ENCODE measurements at places on chromosomes 11 and 22.

GRCh38 chr11:119614222-119615002, 114.6 kb downstream of the NECTIN1 start:
- DNase-seq = no peak

DNA sequence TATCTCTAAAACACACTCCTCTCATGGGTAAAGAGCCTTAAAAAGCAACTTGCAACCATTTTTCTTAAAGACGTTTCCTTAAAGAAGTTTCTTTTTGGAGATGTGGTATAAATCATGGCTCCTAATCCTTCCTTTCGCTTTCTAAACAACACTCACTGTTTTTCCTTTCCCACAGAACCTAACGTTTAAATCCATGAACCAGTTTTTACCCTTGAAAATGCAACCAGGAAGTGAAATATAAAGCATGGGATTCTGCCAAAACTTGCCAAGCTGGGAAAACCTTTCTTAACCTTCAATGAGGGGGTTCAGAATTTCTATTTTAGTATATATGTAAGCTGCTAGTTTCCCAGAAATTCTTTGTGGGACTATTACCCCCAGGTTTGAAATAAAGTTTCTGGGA, 8.6 kb downstream of the PLEKHA7 start:
- no peak for DNase-seq

DNA sequence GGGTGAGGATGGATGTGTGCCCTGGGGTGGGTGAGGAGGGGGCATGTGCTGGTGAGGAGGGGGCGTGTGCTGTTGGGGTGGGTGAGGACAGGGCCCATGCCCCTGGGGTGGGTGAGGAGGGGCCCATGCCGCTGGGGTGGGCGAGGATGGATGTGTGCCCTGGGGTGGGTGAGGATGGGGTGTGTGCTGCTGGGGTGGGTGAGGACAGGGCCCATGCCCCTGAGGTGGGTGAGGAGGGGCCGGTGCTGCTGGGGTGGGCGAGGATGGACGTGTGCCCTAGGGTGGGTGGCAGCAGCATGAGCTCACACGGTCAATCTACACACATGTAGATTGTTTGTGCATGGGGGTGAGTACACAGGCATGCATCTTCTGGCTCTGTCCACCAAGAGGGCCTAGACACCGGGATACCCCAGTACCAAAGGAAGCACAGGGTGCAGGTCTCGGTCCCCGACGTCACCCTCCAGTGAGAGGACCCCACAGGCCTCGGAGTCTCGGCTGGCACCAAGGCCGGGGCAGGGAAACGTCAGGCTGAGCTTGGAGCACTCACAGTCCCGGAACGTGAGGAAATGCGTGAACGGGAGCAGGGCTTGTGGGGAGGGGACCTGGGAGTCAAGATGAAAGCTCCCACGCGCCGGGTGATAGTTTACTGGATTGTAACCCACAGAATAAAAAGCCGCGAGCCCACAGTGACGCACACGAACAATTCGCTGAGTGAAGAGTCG, 37.4 kb upstream of the TOLLIP start:
- DNase-seq = no peak

GRCh38 chr11:96061069-96061468, 137.2 kb upstream of the MTMR2 start:
- DNase-seq = no peak

DNA sequence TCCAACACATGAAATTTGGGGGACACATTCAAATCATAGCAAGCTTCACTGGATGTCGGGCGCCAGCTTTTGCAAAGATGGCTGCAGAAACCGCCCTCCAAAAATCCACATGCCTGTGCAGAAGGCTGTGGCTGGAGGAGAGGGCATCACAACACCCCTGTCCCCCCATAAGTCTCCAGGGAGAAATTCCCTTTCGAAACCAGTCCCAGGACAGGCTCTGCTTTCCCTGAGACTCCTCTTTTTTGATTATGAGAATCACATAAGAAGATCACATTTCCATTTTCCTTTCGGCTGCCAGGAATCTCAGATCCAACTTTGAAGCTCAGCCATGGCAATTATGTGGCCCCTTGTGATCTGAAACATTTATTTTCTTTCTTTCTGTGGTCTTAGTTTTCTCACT, 9.7 kb downstream of the LIF start:
- DNase-seq = no peak

GRCh38 chr22:38504731-38505540, 1.2 kb downstream of the DDX17 start:
- DNase-seq = peak; percentile 24

DNA sequence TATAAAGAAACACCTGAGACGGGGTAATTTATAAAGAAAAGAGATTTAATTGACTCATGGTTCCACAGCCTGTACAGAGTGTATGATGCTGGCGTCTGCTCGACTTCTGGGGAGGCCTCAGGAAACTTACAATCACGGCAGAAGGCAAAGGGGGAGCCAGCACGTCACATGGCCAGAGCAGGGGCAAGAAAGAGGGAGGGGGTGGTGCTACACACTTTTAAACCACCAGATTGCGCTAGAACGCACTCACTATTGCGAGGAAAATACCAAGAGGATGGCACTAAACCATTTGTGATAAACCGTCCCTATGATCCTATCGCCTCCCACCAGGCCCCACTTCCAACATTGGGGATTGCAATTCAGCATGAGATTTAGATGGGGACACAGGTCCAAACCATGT, 79.7 kb upstream of the CARD18 start:
- no peak for DNase-seq

DNA sequence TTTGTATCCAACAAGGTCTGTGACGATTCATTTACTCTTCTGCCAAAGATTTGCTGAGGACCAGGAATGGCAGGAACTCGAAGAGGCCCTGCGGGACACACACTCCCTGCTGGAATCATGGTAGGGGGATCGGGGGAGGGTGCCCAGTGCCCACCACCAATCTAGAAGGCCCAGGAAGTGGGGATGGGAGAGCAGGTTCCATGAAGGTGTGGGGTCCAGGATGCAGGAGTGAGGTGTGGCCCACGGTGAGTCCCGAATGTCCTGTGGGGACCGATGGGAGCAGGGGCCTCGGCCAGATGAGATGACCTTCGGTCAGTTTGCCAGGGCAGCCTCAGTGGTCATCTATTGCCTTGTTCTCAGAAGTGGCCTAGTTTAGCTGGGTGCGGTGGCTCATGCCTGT, 492.7 kb downstream of the BRD1 start:
- DNase-seq = no peak

- DNase-seq = no peak
These were observed 92.8 kb upstream of the OR9G4 start for GRCh38 chr11:56841210-56841810.

- DNase-seq = peak; percentile 79
These were observed 800 bp downstream of the KCTD21 start for GRCh38 chr11:78187366-78188285.

GRCh38 chr11:92045301-92045700, 179.3 kb upstream of the FAT3 start:
- DNase-seq = no peak

DNA sequence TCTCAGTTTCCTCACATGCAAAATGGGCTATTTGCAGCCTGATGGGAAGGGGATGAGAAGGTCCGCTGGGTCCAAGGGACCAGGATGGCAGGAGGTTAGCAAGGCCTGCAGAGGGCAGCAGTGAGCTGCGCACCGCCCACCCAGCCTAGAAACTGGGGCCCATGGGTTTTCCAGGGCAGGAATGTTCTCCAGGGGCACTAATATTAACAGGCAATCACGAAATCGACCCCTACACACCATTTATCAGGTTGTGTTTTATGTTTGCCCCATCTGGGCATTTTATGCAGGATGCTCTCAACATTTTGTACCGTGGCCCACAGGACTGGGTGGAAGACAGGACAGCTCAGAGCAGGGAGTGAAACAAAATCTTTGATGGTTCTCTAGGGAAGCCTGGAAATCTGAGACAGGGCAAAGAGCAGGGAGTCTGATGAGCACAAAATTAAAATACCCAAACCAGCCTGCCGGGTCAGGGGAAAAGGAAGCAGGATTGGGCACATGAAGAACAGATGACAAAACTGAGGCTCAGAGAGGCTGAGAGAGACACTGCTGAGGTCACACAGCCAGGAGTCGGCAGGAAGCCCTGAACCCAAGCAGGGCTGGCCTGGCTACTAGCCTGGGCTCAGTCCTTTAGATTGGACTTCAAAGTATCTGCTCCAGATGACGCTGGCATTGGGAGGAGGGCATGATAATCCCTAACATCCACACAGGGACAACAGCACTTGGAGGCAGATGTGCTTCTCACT, 1.6 kb upstream of the BCR start:
- peak; percentile 38 for DNase-seq

GRCh38 chr11:47950396-47950795, 30.0 kb upstream of the PTPRJ start:
- DNase-seq = peak; percentile 58

DNA sequence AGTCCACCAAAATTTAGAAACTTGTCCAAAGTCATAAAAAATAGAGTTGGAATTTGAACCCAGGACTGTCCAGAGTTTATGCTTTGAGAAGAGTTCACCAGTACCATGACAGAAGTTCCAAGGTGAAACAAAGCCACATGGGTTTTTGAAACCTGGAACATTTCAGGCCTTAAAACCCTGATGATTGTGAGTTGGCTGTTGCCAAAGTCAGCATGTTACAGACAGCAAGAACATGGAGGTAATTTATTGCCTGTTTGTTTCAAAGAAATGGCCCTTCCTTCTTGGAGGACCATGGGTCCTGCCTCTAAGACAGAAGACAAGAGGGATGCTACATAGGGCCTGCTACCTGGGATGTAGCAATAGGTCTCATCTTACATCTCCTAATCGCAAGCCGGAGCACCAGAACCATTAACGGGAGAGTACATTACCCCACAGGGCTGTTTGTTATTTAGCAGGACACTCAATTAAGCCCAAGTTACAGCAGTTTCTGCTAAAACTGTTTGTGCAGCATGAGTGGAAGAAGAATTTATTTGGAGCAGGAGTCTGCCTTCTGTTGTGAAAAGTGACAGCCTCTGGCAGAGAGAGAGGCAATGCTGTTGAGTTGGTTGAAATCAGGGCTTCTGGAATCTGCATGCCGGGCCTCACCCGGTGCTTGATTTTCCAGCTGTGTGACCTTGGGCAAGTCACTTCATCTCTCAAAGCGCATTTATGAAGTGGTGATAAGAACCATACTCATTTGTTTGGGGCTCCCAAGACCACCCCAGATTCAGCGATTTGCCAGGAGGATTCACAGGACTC, 136.2 kb downstream of the LDLRAD3 start:
- DNase-seq = no peak

GRCh38 chr11:128669506-128670270, 24.2 kb upstream of the FLI1 start:
- DNase-seq = no peak

DNA sequence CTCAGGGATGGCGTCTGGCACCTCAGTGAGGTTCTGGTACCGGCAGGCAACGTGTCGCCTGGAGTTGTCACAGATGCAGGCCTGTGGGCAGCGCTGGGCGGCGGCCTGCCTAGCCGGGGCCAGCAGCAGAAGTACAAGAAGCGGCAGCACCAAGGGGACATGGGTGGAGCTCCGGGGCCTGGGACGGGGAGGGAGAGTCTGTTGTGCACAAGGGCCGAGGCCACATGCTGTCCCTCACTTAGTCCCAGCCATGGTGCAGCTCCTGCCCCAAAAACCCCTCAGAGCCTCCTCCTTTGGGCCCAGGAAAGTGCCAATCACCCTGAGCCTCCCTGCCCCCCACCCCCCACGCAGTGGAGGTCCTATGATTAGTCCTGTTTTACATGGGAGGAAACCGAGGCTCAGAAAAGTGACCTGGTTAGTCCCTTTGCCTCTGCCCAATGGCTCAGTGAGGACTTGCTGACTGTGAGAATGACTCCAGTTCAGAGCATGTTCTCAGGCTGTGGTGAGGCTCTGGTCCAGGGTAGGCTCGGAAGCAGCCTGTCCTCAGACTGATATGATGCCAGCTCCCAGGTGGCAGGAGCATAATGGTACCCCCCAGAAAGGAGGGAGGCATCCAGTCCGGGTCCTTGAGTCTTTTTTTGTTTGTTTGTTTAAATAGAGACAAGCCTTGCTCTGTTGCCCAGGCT, 1.1 kb downstream of the CHADL start:
- no peak for DNase-seq

DNA sequence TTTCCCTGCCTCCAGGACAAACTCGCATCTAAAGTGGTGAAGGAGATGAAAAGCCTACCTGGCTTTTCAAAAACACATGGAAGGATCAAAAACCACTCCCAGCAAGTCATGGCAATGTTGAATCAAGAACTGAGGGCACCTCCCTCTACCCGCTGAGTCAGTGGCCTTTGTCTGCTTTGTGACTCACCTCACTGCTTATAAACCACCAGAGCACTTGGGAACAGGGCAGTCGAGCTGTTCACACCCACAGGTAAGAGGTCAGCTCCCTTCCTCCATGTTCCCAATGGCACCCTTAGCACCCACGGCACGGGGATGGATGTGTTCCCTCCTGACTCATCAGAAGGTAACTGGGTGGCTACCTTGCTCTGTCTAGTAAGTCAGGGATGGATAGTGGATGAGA, 21.7 kb downstream of the TENM4 start:
- no peak for DNase-seq

GRCh38 chr11:103450241-103450640, 341.0 kb downstream of the DYNC2H1 start:
- DNase-seq = no peak

DNA sequence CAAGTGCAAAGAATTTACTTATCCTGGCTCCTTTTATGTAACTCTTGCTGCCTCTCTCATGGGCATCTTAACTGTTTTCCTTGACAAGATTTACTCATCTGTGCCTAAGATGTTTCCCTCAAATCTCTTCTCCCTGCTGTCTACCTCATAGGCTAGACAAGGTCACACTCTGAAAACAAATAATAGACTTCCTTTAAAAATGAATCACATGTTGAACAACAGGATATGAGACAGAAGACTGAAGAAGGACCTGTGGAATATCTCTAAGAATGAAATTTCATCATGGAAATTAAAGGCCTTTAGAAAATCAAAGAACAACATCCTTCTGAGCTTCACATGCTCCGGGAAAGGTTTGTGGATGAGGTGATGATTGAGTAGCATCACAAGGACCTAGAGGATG, 6.0 kb upstream of the SCGB2A2 start:
- no peak for DNase-seq

GRCh38 chr11:95132956-95133355, 43.3 kb downstream of the ENDOD1 start:
- no peak for DNase-seq

- no peak for DNase-seq
These were observed 106.6 kb downstream of the EMSY start for GRCh38 chr11:76551400-76551799.

- no peak for DNase-seq
These were observed 51.8 kb downstream of the C11orf71 start for GRCh38 chr11:114348200-114349191.

DNA sequence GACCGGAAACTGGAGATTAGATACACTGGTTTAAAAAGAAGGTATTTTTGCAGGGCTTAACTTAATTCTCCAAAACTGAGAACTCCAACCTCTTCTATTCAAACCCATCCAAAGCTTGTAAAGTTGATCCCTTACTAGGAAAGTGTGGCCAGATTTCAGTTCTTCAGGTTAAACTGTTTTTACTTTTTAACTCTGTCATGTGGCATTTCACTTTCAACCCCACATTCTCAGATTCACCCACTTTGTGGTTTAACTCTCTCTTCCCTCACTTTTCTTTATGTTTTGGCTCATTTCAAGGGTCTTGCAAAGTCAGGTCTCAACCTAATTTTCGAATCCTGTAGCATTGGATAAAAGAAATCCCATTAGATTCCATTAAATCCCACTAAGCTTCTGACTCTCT, 75.4 kb downstream of the MPPED2 start:
- no peak for DNase-seq
